ENCODE measurements at places on chromosomes 7 and 10.

DNA sequence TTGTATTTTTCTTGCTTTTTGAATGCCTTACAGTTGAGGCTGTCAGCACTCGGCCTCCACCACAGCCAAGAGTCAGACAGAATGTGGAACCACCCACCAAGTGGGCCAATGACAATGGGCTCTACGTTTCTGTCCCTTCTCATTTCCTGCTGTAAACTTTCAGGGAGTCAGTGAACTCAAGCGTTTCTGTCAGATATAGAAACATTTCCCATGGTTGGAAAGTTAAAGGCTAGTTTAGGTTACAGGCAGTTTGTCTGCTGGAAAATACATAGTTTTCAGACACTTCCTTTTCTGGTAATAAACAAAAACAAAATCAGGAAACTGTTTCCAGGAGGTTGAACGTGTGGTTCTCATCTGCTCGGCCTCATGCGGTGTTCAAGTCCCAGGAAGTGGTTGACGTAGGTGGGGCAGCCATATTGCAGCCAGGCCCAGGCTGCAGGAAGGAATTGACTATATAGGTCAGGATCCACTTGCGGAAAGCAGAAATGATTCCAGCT, 245.1 kb downstream of the CAMK1D start:
- peaks cover 4% of the 10 kb centered on the region for H3K27me3 ChIP-seq
- H3K27ac ChIP-seq = no peak overlapping the region
- DNase-seq = no peak

DNA sequence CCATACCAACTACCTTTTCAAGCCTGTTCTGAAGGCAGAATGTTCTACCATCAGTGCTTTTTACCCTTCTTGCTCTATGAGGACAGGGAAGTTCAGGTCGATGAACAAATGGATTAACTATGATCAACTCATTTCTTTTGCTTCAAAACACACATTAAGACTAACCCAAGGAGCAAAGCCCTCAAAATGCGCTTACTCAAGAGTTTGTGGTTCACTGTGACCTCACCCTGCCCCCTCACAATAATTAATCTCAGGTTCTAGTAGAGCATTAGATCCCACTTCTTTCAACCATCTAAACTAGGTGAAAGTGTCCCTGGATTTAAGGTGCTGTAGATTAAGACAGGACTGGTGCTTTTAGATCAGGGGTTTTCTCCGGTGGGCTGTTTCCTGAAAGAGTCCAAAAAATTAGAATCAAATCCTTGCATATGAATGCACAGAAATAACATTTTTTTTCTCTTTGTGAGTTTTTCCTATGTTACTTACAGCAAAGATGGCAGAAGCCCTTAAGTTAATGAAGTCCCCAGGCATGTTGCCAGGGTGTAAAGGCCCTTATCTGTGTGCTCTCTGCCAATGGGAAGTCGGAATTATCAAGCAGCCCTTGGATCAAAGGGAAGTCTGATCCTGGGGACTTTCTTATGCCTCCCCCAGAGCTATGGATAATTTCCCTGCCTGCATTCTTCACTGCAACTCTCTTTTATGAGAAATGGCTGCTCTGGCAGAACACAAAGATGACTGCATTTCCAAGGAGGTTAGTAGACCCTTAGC, 205.5 kb upstream of the STK17A start:
- H3K27me3 ChIP-seq = no peaks in the 10 kb centered on the region
- no peak overlapping the region for H3K4me3 ChIP-seq
- H3K4me1 ChIP-seq = no peaks in the 10 kb centered on the region
- no peak for DNase-seq
- H3K36me3 ChIP-seq = no peaks in the 10 kb centered on the region

DNA sequence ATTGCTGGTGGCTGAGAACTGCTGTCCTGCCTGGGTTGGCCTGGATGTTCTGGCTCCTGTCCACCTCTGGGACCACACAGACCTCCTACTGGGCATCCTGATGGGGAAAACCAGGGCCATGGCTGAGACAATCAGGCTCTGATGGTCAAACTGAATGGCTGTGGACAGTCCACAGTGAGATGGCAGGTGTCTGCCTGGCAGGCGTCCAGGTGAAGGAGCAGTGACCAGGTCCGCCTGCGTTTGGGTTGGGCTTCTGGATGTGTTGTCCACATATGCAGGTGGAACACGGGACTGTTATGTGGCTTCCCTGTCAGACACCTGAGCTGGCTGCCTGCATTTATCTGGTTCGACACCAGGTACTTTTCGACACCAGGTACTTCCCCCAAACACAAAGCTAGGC, 241.7 kb downstream of the BUB3 start:
- peaks cover 2% of the 10 kb centered on the region for H3K4me1 ChIP-seq
- peaks cover 5% of the 10 kb centered on the region for H3K27me3 ChIP-seq

- peaks cover 2% of the 10 kb centered on the region for H3K27me3 ChIP-seq
- no peak overlapping the region for H3K27ac ChIP-seq
- H3K36me3 ChIP-seq = peaks cover 10% of the 10 kb centered on the region
- no peak for DNase-seq
- no peak overlapping the region for H3K4me3 ChIP-seq
These were observed 544.4 kb downstream of the DNAJB6 start for GRCh38 chr7:157881048-157881771.

DNA sequence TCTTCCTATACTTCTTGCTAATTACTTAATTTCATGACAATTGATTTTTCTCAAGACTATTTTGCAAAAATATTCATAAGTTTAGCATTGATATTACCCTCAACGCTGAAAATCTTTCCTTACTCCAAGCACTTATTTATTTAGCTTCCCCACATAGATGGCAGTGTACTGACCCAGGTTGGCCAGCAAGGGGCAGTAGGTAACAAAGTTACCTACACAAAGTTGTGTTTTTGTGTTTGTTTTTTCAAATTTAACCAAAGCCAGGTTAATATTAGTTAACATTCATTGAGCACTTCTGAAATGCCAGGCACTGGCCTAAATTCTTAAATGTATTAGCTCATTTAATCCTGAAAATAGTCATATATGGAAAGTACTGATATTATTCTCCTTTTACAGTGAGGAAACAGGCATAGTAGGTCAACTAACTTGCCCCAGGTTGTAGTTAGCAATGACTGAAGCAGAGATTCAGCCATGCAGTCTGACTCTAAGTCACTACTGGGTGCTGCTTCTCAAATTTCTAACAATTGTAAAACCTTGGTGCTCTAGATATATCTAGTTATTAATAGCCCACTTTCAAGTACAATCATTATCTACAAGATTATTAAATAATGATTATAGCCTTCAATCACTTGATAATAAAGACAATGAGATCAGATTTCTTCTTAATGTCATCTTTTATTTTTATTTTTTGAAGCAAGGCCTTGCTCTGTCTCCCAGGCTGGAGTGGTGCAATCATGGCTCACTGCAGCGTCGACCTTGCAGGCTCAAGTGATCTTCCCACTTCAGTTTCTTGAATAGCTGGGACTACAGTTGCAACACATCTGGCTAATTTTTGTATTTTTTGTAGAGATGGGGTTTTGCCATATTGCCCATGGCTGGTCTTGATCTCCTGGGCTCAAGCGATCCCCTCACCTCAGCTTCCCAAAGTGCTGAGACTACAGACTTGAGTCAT, 5.8 kb upstream of the GGCT start:
- no peak overlapping the region for H3K27ac ChIP-seq
- peak; percentile 29 for DNase-seq
- peaks cover 5% of the 10 kb centered on the region for H3K4me1 ChIP-seq
- H3K36me3 ChIP-seq = no peaks in the 10 kb centered on the region

DNA sequence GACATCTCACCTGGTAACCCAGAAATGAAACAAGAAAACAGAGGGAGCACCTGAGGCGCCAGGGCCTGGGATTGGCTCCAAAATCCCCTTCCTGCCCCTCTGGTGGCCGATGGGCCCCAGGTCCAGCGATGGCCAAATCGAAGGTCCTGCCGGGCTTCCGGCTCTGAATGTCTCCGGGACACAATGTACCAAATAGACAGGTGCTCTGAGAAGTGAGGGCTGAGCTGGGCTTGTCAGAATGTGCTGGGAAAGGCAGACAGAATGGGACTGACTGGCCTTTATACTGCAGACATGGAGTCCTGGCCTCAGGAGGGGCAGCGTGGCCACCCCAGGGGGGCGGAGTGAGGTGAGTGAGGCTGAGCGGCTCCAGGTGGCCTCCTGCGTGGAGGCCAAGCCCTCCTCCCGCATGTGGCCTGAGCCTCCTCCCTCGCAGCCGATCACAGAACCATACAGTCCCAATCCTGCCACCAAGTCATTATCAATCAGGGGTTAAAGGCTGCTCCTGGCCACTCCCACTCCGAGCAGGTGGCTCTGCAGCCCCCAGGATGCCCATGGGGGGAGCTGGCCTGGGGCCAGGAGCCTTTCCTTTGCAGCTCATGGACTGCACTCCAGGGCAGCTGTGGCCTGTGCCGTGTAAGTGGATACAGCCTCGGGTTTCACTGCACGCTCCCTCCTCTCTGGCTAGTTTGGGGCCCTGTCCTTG, 185.5 kb downstream of the ADARB2 start:
- no peak overlapping the region for H3K27ac ChIP-seq
- peaks cover 4% of the 10 kb centered on the region for H3K4me1 ChIP-seq
- DNase-seq = no peak
- peaks cover 6% of the 10 kb centered on the region for H3K27me3 ChIP-seq
- H3K36me3 ChIP-seq = peaks cover 7% of the 10 kb centered on the region

GRCh38 chr7:1127001-1127400, 33.0 kb downstream of the ZFAND2A start:
- H3K4me1 ChIP-seq = no peaks in the 10 kb centered on the region
- H3K36me3 ChIP-seq = peaks cover 10% of the 10 kb centered on the region
- H3K4me3 ChIP-seq = no peak overlapping the region
- H3K27me3 ChIP-seq = no peaks in the 10 kb centered on the region
- no peak for DNase-seq

GRCh38 chr10:86757113-86757972, 924 bp downstream of the BMPR1A start:
- peak; percentile 18 for DNase-seq
- H3K4me1 ChIP-seq = peaks cover 28% of the 10 kb centered on the region

GRCh38 chr7:23247603-23248335, 1.2 kb downstream of the GPNMB start:
- peaks cover 6% of the 10 kb centered on the region for H3K4me1 ChIP-seq
- DNase-seq = peak; percentile 17
- H3K36me3 ChIP-seq = no peaks in the 10 kb centered on the region
- H3K27me3 ChIP-seq = peaks cover 2% of the 10 kb centered on the region
- H3K27ac ChIP-seq = no peak overlapping the region

DNA sequence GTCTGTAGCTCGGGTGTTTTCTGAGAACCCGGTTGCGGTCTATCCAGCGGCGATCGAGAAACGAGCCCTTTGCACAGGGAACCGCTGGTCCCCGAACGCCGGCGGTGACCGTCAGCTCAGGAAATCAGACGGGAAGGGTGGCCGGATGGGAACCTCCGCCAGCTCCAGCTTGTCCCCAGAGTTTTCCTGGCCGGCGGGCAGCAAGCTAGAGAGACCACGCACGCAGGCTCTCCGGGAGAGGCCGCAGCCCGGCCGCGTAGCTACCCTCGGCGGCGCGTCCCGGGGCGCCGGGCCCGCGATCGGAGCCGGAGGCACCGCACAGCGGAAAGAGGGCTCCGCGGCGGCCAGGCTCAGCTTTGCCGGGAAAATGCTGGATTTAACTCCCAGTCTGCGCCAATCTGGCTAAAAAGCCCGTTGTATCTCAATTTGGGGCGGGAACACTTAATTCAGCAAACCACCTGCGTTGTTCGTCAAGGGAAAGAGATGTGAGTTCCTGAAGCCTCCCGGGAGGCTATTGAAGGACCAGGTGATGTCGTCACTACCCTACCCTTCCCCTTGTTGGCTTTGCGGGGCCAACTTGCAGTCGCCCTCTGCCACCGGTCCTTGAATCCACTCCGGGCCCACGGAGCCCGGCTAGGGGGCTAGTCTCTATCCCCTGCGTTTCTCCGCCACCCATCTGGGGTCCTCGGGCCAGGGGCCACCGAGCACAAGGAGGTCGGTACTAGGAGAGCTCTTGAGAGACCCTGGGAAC, 859 bp upstream of the CH25H start:
- peak; percentile 70 for DNase-seq
- H3K27ac ChIP-seq = peak overlapping the region; percentile 68
- H3K4me1 ChIP-seq = peaks cover 43% of the 10 kb centered on the region
- H3K36me3 ChIP-seq = no peaks in the 10 kb centered on the region
- peak overlapping the region; percentile 91 for H3K4me3 ChIP-seq
- peaks cover 4% of the 10 kb centered on the region for H3K27me3 ChIP-seq

DNA sequence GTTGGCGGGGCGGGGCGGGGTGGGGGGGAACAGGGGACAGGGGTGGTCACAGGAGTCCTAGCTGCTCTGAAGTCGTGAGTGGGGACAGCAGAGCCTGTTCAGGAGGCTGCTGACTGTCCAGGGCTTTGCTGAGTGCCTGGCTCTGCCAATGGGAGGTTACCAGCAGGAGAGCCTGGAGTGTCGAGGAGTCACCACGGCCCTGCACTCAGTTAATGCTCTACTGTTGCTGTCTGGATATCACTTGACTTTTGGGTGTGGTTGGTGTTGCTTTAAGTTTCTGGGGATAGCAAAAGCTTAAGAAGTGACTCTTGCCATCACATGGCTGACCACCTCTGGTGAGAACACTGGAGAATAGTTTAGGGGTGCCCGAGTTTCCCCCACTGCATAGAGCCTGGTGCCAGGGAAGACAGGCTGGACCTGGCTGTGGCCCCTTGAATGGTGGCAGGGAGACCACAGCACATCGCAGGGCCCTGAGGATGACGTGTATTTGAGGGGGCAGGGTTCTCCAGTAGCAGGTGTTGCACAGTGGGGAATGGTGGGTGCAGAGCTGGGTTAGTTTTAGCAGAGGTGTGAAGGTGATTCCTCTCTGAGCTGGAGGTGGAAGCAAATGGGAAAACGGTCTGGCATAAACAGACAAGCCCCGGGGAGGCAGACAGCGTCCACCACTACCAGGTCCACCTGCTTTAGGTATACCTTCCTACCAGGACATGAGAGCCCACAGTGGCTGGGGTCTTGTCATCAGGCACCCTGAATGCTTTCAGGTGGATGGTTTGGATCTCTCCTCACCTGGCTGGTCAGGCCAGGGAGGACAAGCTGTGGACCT, 54.2 kb upstream of the CAMK2B start:
- H3K27me3 ChIP-seq = peaks cover 8% of the 10 kb centered on the region
- no peak for DNase-seq
- H3K4me1 ChIP-seq = peaks cover 7% of the 10 kb centered on the region
- H3K27ac ChIP-seq = no peak overlapping the region
- no peak overlapping the region for H3K4me3 ChIP-seq
- peaks cover 15% of the 10 kb centered on the region for H3K36me3 ChIP-seq

Measured in endothelial cell (in vitro differentiated cells).